ENCODE measurements at places on chromosomes 1 and 21. TPM values are rescaled to one million over a fixed set of nuclear protein-coding genes. Genes with fewer than 3 reads are reported as not detected.

The FMN2 gene
- not detected for total RNA-seq

The NBPF4 gene
- total RNA-seq: 0.97 TPM

The PRELP gene
- not detected for total RNA-seq

The CHRM3 gene
- total RNA-seq: not detected

The CLCA4 gene
- not detected for total RNA-seq

The SPRR3 gene
- not detected for total RNA-seq

The SPATA45 gene
- total RNA-seq: not detected

DNA sequence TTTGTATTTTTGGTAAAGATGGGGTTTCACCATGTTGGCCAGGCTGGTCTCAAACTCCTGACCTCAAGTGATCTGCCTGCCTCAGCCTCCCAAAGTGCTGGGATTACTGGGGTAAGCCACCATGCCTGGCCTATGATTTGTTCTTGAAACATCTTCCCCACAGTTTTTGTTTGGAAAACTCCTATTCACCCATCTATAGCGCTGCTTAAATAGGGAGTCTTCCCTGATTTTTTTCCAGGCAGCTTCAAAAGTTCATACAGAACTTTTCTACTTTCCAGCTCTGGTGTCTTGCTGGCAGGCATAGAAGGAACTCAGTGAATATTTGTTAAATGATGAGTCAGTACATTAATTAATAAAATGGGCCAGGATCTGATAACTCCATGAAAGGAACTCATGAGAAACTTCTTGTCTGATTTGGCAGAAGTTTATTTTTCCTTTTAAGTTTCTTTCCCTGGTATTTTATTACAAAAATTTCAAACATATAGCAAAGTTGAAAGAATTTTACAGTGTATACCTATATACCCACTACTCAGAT lies 33.0 kb upstream of the TTC22 start:
- DNase-seq: no peak
- H3K27me3 ChIP-seq: peaks cover 2% of the 10 kb centered on the region
- no peak overlapping the region for H3K4me3 ChIP-seq

GRCh38 chr1:92695104-92695503 lies 89.8 kb downstream of the EVI5 start:
- no peak for DNase-seq
- H3K27me3 ChIP-seq: peaks cover 44% of the 10 kb centered on the region
- no peak overlapping the region for H3K27ac ChIP-seq
- no peaks in the 10 kb centered on the region for H3K36me3 ChIP-seq

DNA sequence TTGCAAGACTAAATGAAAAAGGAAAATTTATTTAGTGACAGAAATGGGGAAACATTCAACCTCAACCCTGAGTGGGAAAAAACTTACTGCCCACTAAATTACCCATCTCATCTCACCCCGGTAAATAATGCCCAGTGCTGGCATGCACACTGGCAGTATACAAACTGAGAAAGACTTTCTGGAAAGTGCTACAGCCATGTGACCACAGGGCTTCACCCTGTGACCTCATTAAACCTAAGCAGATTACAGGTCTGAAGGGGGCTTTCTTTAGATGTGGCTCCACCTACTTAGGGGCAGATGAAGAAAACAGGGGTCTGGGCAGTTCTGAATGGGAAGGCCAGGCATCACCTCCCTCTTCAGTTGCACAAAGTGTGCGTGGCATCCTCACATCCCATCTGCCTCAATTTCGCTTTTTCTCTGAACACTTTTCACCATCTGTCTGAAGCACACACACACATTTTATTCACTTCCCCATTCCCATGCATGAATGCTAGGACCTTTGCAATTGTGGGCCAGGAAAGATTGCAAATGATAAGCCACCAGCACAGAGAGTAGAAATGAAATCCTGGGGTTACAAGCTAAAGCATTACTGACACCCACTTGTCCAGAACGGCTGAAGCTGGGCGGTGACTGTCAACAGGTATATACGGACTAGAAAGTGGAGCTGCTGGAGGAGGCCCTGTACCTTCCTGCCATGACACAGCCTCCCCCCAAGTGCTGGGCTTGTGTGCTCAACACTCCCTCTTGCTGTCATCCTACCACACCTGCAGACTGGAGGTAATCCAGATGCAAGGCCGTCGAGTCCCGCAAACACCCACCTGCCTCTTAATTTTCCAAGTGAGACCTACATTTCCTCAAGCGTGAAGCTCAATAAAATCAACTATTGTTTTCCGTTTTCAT lies 2.7 kb downstream of the NADK start:
- peak overlapping the region; percentile 23 for H3K4me3 ChIP-seq
- no peak for DNase-seq
- H3K36me3 ChIP-seq: peaks cover 45% of the 10 kb centered on the region
- peaks cover 31% of the 10 kb centered on the region for H3K4me1 ChIP-seq
- H3K27me3 ChIP-seq: no peaks in the 10 kb centered on the region

- no peak overlapping the region for H3K27ac ChIP-seq
- peaks cover 25% of the 10 kb centered on the region for H3K4me1 ChIP-seq
- H3K27me3 ChIP-seq: peaks cover 26% of the 10 kb centered on the region
- no peak overlapping the region for H3K4me3 ChIP-seq
- H3K36me3 ChIP-seq: no peaks in the 10 kb centered on the region
- no peak for DNase-seq
These were observed 66.9 kb downstream of the GNG12 start for GRCh38 chr1:67766141-67766978.

DNA sequence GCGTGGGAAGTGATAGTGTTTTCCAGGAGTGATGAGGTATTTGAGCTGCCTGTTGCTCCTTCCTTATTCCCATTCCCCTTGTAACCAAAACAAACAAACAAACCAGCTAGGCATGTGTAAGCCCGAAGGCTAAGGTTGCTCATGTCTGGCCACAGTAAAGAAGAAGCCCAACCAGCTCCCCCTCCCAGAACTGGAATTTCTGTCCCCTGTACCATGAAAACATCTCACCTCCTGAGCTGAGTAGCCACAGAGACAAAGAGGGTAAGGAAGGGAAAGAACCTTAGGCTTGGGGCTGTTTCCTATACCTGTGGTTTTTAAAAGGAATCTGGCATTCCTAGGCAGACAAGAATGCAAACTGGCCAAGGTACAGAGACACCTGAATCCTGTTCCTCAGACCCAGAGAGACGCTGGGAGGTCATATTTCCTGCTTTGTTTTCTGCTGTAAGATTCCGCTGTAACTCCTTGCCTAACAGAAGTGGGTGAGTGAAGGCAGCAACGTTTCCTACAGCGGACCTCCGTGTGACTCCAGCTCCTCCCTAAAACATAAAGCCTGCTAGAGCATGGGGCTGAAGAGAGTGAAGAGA lies 41.7 kb upstream of the RAB4A start:
- no peak for DNase-seq
- H3K4me3 ChIP-seq: no peak overlapping the region
- H3K36me3 ChIP-seq: no peaks in the 10 kb centered on the region
- peaks cover 35% of the 10 kb centered on the region for H3K27me3 ChIP-seq

DNA sequence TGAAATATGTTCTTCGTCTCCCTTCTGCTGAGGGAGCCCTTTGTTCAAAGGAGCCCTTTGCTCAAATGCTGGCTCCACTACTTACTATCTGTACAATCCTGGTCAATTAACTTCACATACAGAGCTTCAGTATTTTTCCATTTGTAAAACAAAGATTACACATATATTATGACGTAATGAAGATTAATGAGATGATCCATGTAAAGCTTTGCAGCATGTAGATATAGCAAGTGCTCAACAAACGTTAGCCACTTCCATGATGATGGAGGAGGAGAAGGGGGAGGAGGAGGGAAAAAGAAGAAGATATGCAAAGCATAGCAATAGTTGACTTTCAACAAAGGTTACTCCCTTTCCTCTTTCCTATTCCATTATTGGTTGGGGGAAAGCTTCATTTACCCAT lies 10.1 kb upstream of the DDAH1 start:
- H3K27me3 ChIP-seq: peaks cover 6% of the 10 kb centered on the region
- DNase-seq: no peak
- no peaks in the 10 kb centered on the region for H3K4me1 ChIP-seq
- no peak overlapping the region for H3K4me3 ChIP-seq
- no peaks in the 10 kb centered on the region for H3K36me3 ChIP-seq
- no peak overlapping the region for H3K27ac ChIP-seq

- no peaks in the 10 kb centered on the region for H3K36me3 ChIP-seq
- DNase-seq: no peak
- H3K4me3 ChIP-seq: no peak overlapping the region
These were observed 6.0 kb upstream of the VASH2 start for GRCh38 chr1:212944229-212944901.

- no peak overlapping the region for H3K27ac ChIP-seq
- DNase-seq: no peak
- H3K4me1 ChIP-seq: peaks cover 17% of the 10 kb centered on the region
- H3K36me3 ChIP-seq: peaks cover 4% of the 10 kb centered on the region
- H3K27me3 ChIP-seq: no peaks in the 10 kb centered on the region
- H3K4me3 ChIP-seq: no peak overlapping the region
These were observed 30.6 kb downstream of the FAF1 start for GRCh38 chr1:50929376-50929958.

DNA sequence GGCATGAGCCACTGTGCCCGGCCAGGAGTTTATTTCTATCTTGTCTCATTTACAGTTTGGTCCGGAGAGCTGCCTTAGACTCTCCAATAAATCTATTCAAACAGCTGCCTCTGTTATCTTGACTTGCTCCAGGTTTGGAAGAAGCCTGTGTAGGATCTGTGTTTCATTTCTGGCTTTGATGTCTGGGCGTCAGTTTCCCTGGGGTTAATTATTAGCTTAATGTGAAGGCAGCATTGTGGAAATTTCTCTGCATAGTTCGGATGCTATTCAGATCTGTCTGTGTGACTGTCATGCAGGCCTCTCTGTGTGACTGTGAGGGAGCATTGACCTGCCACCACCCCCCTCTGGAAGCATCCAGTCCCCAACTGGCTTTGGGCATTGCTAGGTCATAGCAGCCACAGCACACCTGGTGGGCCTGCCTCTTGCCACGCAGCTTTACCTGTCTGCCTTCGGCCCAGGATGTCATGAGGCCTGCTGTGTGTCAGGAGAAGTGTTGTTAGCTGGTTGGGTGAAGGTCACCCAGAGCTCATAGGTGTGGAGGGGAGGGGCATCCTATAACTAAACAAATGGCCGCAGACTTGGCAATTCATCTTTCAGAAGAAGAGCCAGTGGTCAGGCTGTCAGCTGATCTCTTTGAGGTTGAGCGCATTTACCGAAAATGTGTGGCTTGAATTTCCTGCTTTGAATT lies 9.8 kb downstream of the IFNGR2 start:
- peaks cover 18% of the 10 kb centered on the region for H3K4me1 ChIP-seq
- DNase-seq: no peak
- no peak overlapping the region for H3K27ac ChIP-seq
- no peak overlapping the region for H3K4me3 ChIP-seq

DNA sequence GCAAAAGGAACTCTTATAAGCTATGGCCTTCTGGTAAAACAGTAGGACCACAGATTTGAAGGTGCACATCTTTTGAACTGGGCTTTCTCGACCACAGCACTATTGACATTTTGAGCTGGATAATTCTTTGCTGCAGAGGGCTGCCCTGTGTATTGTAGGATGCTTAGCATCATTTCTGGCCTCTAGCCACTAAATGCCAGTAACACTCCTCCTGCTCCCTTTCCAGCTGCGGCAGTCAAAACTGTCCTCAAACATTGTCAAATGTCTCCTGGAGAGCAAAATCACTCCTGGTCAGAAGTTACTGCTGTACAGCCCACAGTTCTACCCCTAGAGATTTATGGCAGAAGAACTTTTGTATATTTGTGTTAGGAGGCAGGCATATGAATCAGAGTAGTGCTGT lies 836.7 kb downstream of the PLA2G4A start:
- no peak for DNase-seq
- H3K27ac ChIP-seq: no peak overlapping the region
- H3K4me1 ChIP-seq: no peaks in the 10 kb centered on the region

DNA sequence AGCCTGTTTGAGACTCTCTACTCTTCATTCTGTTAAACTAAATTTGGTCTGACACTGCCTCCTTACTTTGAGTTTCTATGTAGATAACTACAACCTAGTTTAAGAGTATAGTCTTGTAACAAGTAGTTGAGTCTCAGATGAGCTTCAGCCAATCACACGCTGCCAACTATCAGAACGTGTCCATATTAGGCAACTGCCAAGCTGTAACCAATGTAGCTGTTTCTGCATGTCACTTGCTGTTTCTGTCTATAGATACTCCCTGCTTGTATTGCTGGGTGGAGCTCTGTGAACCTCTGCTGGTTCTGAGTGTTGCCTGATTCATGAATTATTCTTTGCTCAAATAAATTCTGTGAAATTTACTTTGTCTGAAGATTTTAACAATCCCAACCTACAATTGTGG lies 452.6 kb upstream of the NR5A2 start:
- no peak overlapping the region for H3K27ac ChIP-seq
- peaks cover 5% of the 10 kb centered on the region for H3K27me3 ChIP-seq
- no peaks in the 10 kb centered on the region for H3K4me1 ChIP-seq
- H3K4me3 ChIP-seq: no peak overlapping the region
- H3K36me3 ChIP-seq: no peaks in the 10 kb centered on the region

DNA sequence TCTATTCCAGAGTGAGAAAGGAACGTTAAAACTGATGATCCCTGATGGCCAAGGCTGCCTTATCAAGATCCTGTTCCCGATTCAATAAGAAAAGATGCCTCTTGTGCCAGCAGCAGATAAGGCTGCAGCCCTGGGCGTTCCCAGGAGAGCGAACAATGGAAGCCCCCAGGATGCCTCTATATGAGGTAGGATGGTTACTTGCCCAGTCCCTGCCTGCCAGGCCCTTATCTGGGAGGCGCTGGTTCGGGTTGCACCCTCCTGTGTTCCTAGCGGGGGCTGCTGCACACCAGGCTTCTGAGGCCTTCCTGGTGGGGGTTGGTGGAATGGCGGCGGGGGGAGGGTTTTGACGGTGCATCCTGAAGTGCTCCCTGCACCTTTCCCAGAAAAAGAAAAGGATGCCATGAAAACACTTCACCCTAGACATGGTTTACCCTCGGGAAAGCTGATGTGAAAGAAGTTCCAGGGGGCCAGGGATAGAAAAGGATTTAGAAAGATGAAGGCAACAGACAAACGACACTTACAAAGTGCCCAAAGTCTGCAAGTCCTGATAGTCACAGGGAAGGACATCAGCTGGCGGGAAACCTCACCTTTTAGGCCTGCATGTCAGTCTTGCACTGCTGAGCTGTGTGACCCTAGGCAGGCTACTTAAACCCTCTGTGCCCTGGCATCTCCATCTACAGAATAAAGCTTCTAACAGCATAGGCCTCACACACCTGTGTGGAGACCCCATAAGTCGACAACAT lies 100.3 kb downstream of the KCNJ15 start:
- H3K27ac ChIP-seq: no peak overlapping the region
- H3K4me3 ChIP-seq: no peak overlapping the region
- H3K36me3 ChIP-seq: no peaks in the 10 kb centered on the region
- no peak for DNase-seq
- H3K4me1 ChIP-seq: peaks cover under 1% of the 10 kb centered on the region

GRCh38 chr1:18645747-18646090 lies 15.1 kb downstream of the PAX7 start:
- H3K36me3 ChIP-seq: peaks cover 2% of the 10 kb centered on the region
- H3K27ac ChIP-seq: no peak overlapping the region
- peaks cover 78% of the 10 kb centered on the region for H3K27me3 ChIP-seq

GRCh38 chr1:2429780-2430591 lies 17.6 kb upstream of the PEX10 start:
- no peak overlapping the region for H3K27ac ChIP-seq
- no peaks in the 10 kb centered on the region for H3K4me1 ChIP-seq
- H3K27me3 ChIP-seq: no peaks in the 10 kb centered on the region
- no peak for DNase-seq
